Stimulated activated CD4-positive, alpha-beta T cell treated with anti-CD3 and anti-CD28 coated beads, Interleukin-1b, Interleukin-23, amount 100 ng/mL, for 1 hour (primary cell): ENCODE measurements at places on chromosomes 12 and 14.

DNA sequence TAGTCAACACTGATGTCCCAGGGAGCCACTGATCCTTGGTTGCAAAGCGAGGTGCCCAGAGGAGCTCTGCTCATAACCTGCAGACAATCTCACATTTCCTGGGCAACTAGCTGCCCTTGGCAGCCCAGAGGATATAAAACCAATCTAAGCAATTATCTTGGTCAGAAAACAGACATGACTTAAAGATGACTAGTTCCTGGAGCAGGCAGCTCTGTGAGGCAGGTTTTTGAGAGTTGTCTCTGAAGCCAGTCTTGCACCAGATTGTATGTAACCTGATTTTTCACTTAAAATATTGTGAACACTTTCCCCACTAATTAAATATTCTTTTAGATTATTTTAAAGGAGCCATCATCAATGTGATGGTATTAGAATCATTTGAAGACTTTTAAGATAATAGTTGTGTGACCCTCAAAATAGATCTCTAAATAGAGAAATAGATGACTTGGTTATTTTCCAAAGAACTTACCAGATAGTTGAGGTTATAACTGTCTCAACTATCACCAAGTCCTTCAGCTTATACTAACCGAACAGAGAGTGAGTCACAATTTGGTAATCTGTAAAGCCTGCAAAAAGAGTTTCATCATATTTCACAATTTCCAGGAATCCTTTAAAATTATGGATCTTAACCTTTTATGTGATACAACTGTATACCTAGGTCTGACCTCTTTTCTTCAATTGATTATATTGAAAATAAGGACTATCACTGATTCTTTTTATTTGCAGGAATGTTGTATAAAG, 75.9 kb downstream of the LIN7A start:
- no peak for DNase-seq

GRCh38 chr12:42017051-42017450, 127.6 kb downstream of the GXYLT1 start:
- no peak for DNase-seq

DNA sequence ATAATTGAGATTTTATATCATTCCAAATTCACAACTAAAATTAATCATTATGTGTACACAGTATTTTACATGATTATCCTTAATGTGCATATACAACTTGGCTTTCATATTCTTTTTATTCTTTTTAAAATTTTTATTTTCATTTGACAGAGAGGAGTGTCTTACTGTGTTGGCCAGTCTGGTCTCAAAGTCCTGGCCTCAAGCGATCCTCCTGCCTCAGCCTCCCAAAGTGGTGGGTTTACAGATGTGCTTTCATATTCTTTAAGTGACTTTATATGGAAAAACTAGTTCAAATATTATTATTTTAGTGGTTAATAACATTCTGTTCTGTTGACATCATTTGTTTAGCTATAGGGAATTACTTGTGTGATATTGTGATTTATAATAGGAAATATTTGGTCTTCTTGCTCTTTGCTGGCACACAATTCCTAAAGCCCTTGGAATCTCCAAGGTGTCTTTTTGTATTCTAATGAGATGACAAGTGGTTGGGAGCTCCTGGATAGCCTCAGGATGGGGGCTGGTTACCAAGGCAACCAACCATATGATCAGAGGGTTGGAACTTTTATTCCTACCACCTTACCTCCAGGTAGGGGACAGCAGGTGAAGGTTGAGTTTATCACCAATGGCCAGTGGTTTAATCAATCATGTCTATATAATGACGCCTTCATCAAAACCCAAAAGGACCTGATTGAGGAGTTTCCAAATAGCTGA, 16.0 kb upstream of the ZNF410 start:
- no peak for DNase-seq

DNA sequence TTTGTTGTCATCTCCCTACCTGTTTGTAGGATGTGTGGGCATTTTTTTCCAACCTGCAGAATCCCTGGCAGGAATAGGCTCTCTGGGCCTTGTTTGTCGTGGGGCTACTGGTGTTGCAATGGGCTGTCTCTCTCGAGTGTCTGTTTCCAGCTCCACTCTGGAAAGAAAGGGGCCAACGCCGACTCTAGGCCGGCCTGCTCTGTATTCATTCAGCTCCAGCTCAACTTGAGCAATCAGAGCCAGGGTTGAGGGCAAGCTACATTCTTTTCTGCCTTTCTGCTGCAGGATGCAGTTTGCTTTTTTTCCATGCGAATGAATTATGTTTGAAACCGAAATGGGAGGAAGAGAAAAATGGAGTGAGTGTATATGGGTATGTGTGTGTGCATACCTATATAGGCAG, 2.3 kb downstream of the JDP2 start:
- DNase-seq = no peak

- no peak for DNase-seq
Measured at GRCh38 chr12:124684496-124684895, 117.1 kb upstream of the NCOR2 start.

DNA sequence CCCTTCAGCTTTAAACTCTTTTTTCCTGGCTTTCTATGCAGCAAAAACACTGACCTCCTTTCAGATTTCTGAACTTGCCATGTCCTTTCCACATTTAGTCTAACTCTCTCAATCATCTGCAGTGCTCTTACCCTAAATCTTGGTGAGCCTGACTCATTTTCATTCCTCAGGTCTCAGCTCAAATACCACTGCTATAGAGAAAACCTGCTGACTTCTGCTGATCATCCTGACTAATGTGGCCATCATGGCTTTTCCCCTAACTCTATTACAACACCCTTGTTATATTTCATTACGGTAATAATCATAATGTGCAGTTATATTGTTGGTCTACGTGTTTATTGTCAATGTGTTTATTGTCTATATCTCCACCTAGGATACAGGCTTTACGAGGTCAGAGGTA, 207.3 kb upstream of the OR4E1 start:
- no peak for DNase-seq

GRCh38 chr14:67566908-67567307, 33.2 kb downstream of the PIGH start:
- DNase-seq = no peak

DNA sequence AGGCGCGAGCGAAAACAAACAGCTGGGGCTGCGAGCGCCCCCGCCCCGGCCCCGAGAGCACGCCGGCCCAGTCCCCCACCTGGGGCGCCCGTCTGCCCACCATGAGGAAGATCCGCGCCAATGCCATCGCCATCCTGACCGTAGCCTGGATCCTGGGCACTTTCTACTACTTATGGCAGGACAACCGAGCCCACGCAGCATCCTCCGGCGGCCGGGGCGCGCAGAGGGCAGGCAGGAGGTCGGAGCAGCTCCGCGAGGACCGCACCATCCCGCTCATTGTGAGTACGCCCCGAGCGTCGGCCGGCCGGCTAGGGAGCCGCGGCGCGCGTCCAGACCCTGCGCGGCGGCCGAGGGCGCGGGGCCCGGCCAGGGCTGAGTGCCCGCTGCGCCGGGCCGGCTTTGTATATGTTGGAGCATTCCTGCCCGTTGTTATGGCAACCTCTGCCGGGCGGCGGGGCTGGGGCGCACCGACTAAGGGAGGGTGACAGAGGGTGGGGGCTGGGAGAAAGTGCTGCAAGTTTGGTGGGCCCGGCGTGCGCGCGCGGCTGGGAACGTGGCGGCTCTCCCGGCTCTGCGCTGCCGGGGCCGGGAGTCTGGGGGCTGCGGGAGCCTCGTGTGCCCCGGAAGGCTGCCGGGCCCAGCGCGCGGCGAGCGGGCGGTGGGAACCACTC, 367 bp downstream of the GALNT16 start:
- DNase-seq = no peak

GRCh38 chr12:1204581-1205121, 213.6 kb downstream of the ERC1 start:
- DNase-seq = no peak

DNA sequence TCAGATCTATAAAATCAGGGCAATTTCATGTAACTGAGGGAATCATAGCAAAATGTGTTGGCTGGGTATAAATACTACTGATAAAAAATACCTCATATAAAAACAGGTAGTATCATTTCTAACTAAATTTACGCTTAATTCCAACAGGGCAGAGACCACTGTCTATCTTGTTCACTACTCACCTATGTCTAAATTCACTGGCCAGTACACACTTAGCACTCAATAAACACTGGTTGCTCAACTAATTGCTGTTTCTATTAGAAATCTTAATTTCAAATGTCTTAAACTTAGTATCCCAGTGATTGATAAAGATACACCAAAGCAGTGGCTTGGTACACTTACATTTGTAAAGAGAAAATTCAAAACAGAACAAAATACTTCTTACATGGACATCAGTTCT, 55.6 kb downstream of the HNRNPC start:
- DNase-seq = no peak

GRCh38 chr12:6377667-6377994, 2.3 kb upstream of the SCNN1A start:
- no peak for DNase-seq
